ENCODE measurements at places on chromosomes 2 and 18. TPM values are rescaled to one million over a fixed set of nuclear protein-coding genes. Genes with fewer than 3 reads are reported as not detected.

DNA sequence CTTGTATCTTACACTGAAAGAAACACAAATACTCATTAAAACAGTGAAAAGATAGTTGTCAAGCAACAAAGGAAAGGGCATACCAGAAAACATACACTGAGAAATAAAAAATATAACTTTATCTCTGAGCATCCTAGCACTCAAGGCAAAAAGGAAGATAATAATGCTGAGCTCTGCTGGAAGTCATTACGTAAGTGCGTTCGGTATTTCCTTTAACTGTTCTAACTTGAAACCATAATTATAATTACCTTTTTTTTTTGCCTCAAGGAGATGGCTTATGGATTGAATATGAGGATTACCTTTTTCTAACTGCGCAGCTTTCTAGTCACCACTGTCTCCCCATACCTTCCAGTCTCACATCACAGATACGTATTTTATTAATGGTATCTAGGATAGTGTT is 308.1 kb downstream of the GBX2 start:
- peak overlapping the region; percentile 31 for H3K27ac ChIP-seq
- no peak for DNase-seq
- H3K27me3 ChIP-seq = no peaks in the 10 kb centered on the region
- peak overlapping the region; percentile 66 for H3K4me3 ChIP-seq
- H3K36me3 ChIP-seq = peaks cover 3% of the 10 kb centered on the region
- peaks cover 59% of the 10 kb centered on the region for H3K4me1 ChIP-seq

The LYG2 gene
- total RNA-seq = not detected

GRCh38 chr2:65116645-65117044 is 13.3 kb downstream of the RAB1A start:
- no peak overlapping the region for H3K4me3 ChIP-seq
- no peak overlapping the region for H3K27ac ChIP-seq
- peaks cover 23% of the 10 kb centered on the region for H3K4me1 ChIP-seq
- peaks cover 5% of the 10 kb centered on the region for H3K36me3 ChIP-seq
- no peak for DNase-seq

GRCh38 chr2:27587025-27587424 is 4.2 kb downstream of the ZNF512 start:
- DNase-seq = no peak
- H3K36me3 ChIP-seq = peaks cover 39% of the 10 kb centered on the region

DNA sequence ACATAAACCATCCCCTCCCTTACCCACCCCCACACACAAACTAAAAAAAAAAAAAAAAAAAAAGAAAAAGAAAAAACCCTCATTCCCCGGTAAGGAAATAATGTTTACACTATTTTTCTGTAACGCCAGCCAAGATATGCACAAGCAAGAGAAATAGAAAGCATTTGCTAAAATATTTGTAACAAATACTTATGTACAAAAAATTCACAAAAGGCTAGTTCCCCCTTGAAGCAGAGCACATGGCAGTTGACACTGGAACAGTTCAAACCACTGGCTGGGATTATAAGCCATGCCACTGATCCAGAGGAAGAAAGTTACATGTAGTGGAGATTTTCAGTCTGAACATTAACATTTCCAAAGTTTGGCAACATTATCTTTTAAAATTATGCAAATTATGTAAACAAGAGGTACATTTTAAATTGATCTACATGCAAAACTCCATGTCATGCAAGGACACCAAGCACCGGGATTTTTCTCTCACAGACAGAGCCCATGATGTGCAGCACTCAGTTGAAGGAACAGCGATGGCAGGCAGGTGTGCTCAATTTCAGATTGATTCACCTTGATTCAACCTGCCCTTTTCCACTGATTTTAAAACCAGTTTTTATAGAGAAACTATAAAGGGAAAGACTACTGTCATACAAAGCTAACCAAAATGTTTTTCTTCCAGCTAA is 21.4 kb downstream of the PNO1 start:
- H3K27me3 ChIP-seq = no peaks in the 10 kb centered on the region
- peaks cover 6% of the 10 kb centered on the region for H3K36me3 ChIP-seq
- no peak overlapping the region for H3K4me3 ChIP-seq
- no peak for DNase-seq

The IL36G gene
- total RNA-seq = not detected

The SCYGR4 gene
- total RNA-seq = not detected

The PPP4R3B gene
- total RNA-seq = 50.4 TPM

DNA sequence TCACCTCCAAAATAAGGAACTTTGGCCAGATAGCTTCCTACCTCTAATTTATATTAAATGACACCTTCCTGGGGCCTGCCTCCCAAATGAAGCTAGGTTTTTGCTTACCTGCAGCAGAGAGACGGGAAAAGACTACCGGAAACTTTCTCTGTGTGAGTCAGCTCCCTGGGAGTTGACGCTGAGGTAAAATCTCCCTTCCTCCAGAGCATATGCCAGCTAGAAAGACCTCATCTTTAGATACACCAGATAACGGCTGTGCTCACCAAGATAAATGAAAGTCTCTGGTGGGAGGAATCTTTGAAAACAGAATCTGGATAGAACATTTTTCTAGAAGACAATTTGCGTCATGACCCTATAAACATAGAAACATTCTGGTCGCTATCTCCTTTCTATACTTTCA is 99.7 kb upstream of the RFX8 start:
- no peaks in the 10 kb centered on the region for H3K36me3 ChIP-seq
- H3K27me3 ChIP-seq = no peaks in the 10 kb centered on the region
- DNase-seq = no peak
- no peak overlapping the region for H3K4me3 ChIP-seq

The RBM44 gene
- 0.42 TPM for total RNA-seq

- no peak overlapping the region for H3K4me3 ChIP-seq
- H3K27ac ChIP-seq = peak overlapping the region; percentile 21
- H3K4me1 ChIP-seq = peaks cover 9% of the 10 kb centered on the region
- H3K27me3 ChIP-seq = no peaks in the 10 kb centered on the region
- no peak for DNase-seq
- H3K36me3 ChIP-seq = no peaks in the 10 kb centered on the region
These were observed 63.9 kb downstream of the PARD6G start for GRCh38 chr18:80183273-80184050.

DNA sequence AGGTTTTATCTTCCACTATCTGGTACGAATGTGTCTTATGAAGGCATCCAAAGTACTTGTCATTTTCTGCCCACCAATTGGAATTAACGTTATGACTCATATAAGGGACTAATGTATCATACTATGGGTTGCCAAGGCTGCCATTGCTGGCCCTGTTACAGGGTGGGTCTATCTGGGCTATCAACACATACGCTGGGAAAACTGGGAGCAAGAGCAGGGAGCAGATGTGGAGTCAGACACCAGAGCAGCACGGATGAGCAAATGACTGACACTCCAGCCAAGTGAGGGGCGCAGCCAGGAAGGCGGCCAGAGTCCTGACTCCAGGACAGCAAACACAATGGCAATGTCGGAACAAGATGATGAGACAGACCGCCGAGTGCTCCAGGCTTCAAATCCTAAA is 145.9 kb downstream of the COPS8 start:
- H3K36me3 ChIP-seq = no peaks in the 10 kb centered on the region
- no peak overlapping the region for H3K4me3 ChIP-seq
- DNase-seq = no peak
- H3K27ac ChIP-seq = no peak overlapping the region

GRCh38 chr2:185484602-185485001 is 254.0 kb upstream of the FSIP2 start:
- H3K4me3 ChIP-seq = no peak overlapping the region
- H3K27ac ChIP-seq = no peak overlapping the region
- DNase-seq = no peak
- peaks cover 7% of the 10 kb centered on the region for H3K4me1 ChIP-seq
- H3K36me3 ChIP-seq = peaks cover 26% of the 10 kb centered on the region
- H3K27me3 ChIP-seq = no peaks in the 10 kb centered on the region

The SCYGR7 gene
- not detected for total RNA-seq

DNA sequence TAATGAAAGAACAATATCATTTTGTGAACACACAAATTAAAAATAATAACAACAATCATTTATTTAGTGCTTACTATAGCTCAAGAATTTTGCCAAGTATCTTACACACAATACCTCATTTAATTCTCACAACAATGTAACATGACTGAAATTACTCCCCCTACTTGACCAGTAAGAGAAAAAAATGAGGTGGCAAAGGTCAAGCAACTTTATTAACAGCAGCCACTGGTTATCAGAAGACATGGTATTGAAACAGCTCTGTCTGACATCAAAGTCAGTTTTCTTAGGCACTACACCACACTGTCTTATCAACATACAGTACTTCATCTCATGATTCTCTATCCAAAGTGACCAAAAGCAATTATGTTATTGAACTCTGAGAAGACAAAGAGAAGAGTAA is 389.4 kb downstream of the ZEB2 start:
- DNase-seq = no peak
- H3K27ac ChIP-seq = no peak overlapping the region
- H3K27me3 ChIP-seq = no peaks in the 10 kb centered on the region
- H3K4me3 ChIP-seq = no peak overlapping the region

DNA sequence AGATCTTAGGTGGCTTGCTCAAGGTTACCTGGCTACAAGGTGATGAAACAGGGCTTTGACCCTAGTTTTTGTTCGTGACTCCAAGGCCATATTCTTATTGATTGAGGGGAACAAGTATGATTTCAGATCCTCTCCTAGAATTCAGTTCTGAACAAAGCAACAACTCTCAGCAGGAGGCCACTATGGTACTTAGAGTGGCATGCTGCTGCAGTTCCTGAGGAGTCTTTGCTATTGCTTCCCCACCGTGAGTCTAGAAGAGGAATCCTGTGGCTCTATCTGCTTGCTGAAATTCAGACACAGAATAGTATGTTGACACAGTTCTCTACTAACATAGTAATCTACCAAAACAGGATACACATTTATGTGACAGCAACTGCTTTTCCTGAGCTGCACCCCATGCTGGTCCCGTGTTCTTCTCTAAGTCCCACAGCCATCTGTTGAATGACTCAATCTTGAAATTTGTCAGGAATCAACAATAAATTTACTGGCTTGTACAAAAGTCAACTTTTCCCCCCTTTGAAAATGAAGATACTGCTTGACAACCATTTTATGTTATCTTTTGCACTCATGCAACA is 4.1 kb downstream of the TGFBRAP1 start:
- no peaks in the 10 kb centered on the region for H3K27me3 ChIP-seq
- no peak for DNase-seq
- no peak overlapping the region for H3K4me3 ChIP-seq
- H3K36me3 ChIP-seq = no peaks in the 10 kb centered on the region
- peaks cover 24% of the 10 kb centered on the region for H3K4me1 ChIP-seq

The GALR1 gene
- total RNA-seq = not detected

The MOCOS gene
- 2.6 TPM for total RNA-seq

GRCh38 chr2:11260979-11261378 is 83.5 kb downstream of the ROCK2 start:
- DNase-seq = no peak
- H3K4me1 ChIP-seq = peaks cover 12% of the 10 kb centered on the region
- H3K27me3 ChIP-seq = no peaks in the 10 kb centered on the region

The DSC3 gene
- total RNA-seq = 0.16 TPM

GRCh38 chr2:227082286-227082685 is 81.7 kb downstream of the COL4A4 start:
- peaks cover 7% of the 10 kb centered on the region for H3K27me3 ChIP-seq
- no peak overlapping the region for H3K4me3 ChIP-seq
- H3K27ac ChIP-seq = no peak overlapping the region
- H3K4me1 ChIP-seq = no peaks in the 10 kb centered on the region

The GRHL1 gene
- 2.0 TPM for total RNA-seq

DNA sequence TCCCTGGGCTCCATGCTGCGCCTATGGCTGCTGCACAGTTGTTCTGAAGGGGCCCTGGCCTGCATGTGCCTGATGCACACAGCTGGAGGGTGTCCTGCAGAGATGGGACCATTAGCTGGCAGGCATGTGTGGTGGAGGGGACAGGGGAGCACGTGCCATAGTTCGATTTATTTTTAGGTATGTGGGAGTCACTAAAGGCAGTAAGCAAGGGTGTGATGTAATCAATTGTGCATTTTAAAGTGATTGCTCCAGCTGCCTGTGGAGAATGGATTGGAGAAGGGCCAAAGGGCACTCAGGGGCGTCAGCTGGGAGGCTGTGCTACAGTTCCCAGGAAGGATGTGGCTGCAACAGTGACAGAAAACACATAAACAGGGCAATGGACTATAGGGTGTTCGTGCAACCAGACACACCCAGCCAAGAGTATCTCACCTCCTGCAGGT is 205.1 kb downstream of the ARL4C start:
- no peak overlapping the region for H3K27ac ChIP-seq
- H3K27me3 ChIP-seq = no peaks in the 10 kb centered on the region
- no peaks in the 10 kb centered on the region for H3K36me3 ChIP-seq
- no peak for DNase-seq

- DNase-seq = no peak
- H3K27ac ChIP-seq = no peak overlapping the region
These were observed 1.7 kb downstream of the HOXD12 start for GRCh38 chr2:176101216-176101830.

DNA sequence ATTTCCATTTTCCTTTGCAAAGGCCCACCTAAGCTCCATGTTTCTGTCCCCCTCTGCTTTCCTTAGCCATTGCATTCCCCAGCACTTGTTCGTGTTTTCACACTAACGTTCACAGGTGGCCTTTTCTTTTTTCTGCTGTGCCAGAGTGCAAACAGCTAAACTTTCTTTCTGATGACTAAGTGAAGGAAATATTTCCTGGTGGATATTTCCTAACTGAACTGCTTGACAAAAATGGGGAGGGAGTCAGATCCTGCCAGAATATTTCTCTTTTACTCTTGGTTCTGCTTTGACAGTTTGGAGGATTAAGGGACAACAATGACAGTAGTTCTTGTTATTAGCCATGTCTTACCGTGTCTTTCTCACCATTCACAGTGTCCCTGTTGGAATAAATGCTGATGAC is 344.0 kb downstream of the ARHGAP15 start:
- peaks cover 13% of the 10 kb centered on the region for H3K4me1 ChIP-seq
- H3K36me3 ChIP-seq = no peaks in the 10 kb centered on the region
- DNase-seq = no peak
- H3K4me3 ChIP-seq = no peak overlapping the region
- no peak overlapping the region for H3K27ac ChIP-seq

DNA sequence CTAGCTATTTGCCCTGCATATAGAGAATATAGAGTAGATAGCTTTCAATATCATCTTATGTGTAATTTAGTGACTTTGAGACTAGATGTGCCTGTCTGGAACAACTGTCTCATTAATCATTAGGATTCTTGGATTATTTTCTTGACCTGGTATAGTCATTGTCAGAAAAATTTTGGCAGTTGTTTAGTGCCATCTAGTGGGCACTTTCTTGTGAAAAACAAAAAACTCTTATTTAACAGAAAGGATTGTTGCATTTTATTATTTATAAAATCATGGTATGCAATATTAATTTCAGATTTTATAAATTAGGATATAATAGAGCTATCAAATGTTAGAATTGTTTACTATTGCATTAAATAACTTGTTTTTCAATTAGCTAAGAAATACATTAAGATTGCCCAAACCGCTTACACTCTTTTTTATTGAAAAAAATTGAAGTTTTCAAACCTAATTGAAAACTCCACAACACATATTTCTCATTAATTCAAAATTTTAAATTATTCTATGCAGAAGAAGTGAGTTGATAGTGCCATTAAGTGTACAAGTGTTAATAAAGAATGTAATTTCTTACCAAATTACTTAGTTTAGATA is 80.3 kb downstream of the DYNAP start:
- no peak overlapping the region for H3K4me3 ChIP-seq
- no peak overlapping the region for H3K27ac ChIP-seq
- peaks cover 19% of the 10 kb centered on the region for H3K4me1 ChIP-seq

Measured in neural crest cell (in vitro differentiated cells).